NK-92 treated with Interleukin-12 subunit alpha and Interleukin-12 subunit beta, amount 100 ng/mL, for 24 hours (cell line): ENCODE measurements at places on chromosomes 16 and 17.

- no peak for DNase-seq
Measured at GRCh38 chr16:57679767-57680482, 11.8 kb downstream of the ADGRG3 start.

- DNase-seq = no peak
Measured at GRCh38 chr17:71402661-71403141, 718.1 kb upstream of the SOX9 start.

DNA sequence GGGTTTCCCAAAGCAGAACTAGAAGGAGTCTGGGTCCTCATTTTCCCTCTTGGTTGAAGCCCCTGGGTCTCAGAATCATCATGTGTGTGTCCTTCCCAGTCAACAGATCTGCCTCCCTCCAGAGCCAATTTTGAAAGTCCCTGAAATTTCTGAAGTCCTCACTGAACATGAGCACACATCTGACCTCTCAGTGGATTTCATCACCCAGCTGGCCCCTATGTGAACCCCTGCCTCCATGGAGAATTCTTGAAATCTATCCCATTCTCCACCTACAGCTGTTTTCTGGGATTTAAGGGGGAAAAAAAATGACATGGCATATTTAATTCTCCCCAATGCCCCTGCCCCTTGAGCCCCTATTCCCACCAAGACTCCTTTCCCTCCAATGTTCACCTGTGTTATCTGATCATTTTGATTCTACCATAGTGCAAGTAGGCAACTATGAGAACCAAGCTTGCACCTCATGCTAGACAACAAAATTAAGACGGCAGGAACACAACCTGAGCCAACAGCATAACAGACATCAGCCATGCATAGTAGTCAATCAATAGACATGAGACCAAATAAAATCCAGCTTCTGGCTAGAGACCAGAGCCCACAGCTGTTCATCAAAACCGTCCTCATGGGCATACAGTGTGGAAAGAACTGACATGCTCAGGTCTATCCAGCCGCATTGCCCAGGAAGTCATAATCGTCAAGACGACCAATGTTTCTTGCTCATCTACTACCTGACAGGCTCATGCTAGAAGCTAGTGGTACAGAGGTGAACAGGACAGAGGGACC lies 14.9 kb downstream of the SOX9 start:
- no peak for DNase-seq

DNA sequence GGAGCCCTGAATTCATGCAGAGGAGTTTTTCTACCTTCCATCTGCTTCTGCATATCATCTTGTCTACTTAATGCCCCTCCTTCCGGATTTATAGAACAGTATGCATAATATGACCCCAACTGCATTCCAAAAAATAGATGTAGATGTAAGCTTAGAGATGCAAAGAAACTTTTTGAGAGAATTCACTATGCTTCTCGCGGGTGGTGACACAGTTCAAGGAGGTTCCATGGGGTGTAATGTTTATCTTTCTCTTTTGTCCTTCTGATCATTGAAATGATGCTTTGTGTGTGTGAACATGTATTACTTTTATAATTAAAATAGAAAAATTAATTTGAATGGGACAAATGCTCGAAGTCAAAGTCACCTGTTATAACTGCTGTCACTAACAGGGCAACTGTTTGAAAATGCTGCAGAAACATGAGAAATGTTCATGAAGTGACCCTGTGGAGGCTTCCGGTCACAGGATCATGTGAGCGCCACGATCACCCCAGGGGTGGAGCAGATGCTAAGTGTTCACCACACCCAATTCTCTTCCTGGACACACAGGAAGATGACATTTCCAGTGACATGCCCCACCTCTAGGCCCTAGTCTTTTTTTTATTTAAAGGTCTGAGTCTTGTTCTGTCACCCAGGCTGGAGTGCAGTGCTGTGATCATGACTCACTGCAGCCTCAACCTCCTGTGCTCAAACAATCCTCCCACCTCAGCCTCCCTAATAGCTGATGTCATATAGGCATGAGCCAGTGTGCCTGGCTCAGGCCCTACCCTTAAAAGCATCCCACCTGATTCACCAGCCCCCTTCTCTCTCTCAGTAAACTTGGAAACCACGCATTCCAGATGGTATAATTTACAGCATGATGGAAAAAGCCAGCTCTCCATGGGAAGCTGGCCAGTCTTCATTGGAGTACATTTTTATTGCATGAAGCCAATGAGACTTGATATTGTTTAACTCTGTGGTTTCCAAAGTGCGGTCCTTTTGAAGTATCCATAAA lies 21.0 kb upstream of the AGRP start:
- no peak for DNase-seq

DNA sequence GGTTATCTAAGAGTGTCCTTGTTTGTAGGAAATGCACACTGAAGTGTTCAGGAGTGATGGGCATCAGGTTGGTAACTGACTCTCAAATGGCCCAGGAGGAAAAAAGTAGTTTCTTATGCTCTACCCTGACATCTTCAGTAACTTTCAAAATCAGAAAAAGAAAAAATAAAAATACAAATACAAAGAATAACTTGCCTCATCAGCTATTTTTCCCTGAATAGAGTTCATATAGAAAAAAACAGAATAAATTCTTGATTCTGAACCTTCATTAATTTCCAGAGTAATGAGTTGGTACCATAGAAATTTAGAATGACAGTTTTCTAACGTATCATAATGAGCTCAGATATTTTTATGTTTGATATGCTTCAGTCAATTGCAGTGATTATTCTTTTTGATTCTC lies 27.2 kb upstream of the HYDIN start:
- no peak for DNase-seq

DNA sequence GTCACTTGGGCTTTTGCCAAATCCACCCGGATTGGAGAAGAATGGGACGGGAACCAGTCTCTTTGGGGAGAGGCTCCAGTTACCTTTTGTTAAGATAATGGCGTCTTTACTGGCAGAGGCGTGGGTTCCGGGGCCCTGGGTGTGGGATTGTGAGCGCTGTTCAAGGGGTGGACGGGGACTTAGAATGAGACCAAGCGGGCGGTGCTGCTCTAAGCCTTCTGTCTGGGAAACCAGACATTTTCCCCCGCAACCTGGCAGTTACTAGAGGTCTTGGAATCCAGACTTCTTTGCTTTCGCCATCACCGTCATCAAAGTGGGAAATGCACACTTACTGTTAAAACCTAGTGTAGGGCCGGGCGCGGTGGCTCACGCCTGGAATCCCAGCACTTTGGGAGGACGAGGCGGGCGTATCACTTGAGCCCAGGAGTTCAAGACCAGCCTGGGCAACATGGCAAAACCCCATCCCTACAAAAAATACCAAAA lies 706 bp downstream of the TEN1 start:
- DNase-seq = peak; percentile 26

DNA sequence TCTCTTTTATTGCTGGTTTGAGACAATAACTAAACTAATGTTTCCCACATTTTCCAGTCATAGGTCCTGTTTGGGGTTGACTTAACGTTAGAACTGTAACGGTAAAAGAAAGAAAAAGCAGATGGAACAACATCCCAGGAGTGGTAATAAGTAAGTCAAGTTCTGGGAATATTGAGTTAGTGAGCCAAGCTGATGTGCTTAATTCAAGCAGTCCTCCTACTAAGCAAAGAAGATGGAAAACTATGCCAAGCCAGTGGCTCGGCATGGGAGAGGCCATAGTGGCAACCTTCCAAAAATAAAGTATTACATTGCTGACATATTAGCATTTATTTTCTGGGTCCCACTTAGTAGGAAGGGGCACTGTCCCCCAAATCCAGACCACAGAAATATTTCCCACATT lies 161.7 kb upstream of the CDH5 start:
- no peak for DNase-seq

DNA sequence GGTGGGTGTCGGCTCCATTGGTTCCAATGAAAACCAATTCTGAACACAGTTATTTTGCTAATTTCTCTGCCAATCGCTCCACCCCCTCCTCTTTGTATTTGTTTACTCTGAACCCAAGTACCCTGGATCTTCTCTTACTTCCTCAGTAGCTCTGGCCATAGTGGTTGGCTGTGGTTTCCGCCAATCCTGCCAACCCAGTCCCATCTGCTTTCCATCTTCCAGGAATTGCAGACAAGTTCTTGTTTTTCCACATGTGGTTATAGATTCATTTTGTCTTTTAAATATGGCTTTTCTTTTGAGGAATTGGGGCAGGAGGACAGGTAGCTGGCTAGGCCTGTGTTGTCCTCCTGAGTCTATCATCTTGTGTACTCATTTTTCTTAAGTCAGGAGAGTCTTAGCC lies 92.0 kb downstream of the CYLD start:
- DNase-seq = no peak

GRCh38 chr16:80040814-80041213 lies 440.3 kb upstream of the MAF start:
- DNase-seq = no peak

- DNase-seq = no peak
Measured at GRCh38 chr16:67075331-67075730, 34.4 kb upstream of the PHAF1 start.

DNA sequence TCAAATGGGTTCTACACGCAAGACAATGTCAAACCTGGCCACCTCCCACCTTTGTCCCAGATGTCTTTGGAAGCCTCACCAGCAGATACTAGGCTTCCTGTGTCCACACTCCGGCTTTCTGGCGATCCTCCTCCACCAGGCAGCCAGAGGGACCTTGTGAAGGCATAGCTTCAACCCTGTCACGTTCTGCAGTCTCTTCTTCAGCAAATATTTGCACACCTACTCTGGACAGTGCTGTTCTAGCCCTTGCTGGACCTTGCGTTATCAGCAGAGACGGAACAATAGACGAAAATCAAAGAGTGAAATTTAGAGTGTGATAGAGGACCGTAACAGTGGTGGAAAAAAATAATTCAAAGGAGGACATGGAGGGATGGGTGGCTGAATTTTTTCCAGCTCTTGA lies 38.5 kb upstream of the KIFC3 start:
- DNase-seq = no peak

DNA sequence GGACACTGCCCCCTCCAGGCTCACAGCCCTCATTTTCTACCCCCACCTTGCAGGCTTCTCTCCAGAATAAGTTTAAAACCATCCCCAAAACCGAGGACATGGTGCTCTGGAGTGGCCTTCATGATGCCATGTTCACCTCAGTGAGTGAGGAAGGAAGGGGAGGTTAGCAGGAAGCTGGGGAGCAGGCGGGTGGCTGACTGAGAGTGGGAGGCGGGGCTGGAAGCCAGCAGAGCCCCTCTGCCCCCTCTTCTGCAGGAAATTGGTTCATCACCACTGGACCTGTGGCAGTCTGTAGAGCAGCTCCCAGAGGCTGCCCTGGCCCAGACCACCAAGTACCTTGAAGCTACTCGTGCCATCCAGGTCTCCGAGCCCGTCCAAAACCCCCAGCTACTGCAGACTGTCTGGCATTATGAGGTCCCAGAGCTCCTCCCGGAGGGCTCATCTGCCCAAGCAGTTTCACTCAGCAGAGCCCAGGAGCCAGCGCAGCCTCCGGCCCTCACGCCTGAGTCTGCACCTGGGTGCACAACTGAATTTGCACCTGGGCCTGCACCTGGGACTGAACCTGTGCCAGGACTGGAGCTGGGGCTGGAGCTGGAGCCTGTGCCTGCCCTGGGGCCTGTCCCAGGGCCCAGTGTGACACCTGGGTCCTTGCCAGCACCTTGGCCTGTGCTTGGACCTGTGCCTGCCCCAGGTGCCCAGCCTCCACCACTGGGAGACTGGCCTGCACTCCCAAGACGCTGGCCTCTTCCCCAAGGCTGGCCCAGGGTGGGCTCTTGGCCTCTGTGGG lies 19.0 kb downstream of the C16orf96 start:
- no peak for DNase-seq

- no peak for DNase-seq
Measured at GRCh38 chr17:83194186-83194561, 114.8 kb downstream of the METRNL start.

DNA sequence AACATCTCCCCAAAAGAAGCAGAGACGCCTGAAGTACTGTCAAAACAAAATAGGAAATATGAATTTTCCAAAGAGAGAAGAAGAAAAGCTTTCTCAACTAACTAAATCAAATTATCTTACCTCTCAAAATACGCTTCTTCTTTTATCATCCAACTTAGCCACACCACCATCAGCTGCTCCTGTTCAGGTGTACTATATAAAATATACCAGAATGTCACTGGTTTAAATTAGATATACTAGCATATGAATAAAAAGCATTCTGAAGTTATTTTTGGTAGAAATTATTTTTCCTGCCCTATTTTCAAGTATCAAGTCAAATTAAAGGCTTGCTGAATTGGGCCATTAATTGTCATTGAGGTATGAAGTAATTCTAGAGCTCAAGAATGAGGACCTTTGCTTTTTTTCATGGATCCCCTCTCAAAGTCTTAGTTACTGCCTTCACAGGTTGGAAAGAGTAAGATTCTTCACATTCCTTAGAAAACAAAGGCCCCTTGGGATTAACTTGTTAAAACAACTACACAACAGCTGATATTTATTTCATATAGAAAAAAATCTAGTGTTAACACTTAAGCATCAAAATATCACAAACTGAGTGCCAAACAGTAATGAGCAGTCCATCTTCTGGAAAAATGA lies 30.1 kb downstream of the INTS2 start:
- no peak for DNase-seq

DNA sequence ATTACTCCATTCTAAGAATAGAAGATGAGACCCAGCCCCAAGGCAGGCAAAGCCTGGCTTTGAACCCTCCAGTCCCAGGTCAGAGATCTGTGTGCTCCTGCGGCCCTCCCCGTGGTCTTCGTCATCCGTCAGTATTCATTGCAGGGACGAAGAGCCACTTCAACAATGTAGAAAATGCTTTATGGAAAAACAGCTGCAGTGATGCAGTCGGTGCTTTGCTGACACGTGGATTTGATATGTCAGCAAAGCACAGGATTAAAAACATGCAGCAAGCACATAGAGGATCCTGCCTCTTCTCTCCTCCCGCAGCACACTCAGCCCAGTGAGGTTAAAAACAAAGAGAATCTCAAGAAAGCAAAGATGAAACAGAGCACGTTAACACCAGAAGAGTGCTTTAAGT lies 117.1 kb upstream of the AXIN2 start:
- DNase-seq = no peak

DNA sequence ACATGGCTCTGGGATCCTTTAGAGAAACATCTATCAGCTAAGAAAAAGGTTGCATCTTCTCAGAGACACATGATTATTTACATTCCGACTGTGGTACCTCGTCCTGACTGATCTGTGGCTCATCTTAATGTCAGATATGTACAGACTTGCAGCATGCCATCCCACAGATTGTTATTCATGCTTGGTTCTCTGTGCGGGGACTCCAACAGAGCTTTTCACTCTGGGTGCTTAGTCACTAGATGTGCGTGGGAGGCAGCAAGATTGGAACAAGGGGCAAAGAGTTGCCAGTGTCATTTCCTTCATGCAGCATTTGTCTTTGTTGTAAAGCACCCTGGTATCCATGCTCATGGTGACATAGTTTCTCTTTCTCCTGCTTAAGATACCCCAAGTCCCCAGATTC lies 179.1 kb upstream of the CACNG5 start:
- no peak for DNase-seq

- no peak for DNase-seq
Measured at GRCh38 chr16:381012-381788, 578 bp downstream of the PGAP6 start.

GRCh38 chr17:61724777-61725176 lies 133.8 kb upstream of the NACA2 start:
- no peak for DNase-seq

GRCh38 chr16:87042551-87043230 lies 274.5 kb downstream of the C16orf95 start:
- no peak for DNase-seq

- no peak for DNase-seq
Measured at GRCh38 chr17:29155966-29156338, 24.2 kb downstream of the MYO18A start.

- DNase-seq = no peak
Measured at GRCh38 chr17:77592106-77592865, 366.2 kb upstream of the TNRC6C start.

GRCh38 chr17:43092901-43093300 lies 32.3 kb downstream of the BRCA1 start:
- DNase-seq = no peak
